Renal pelvis (tissue), 12 donors: ENCODE measurements at places on chromosomes 4 and X. TPM values are rescaled to one million over a fixed set of nuclear protein-coding genes. Genes with fewer than 3 reads are reported as not detected.

The COPS4 gene
- 80.7 TPM for polyA plus RNA-seq

The PRKG2 gene
- 1.7 TPM for polyA plus RNA-seq

The MAGEA4 gene
- polyA plus RNA-seq, result not detected

- DNase-seq, result no peak
These were observed 131.6 kb upstream of the STIM2 start for GRCh38 chr4:26729027-26729426.

The MTCP1 gene
- polyA plus RNA-seq, result 21.2 TPM

DNA sequence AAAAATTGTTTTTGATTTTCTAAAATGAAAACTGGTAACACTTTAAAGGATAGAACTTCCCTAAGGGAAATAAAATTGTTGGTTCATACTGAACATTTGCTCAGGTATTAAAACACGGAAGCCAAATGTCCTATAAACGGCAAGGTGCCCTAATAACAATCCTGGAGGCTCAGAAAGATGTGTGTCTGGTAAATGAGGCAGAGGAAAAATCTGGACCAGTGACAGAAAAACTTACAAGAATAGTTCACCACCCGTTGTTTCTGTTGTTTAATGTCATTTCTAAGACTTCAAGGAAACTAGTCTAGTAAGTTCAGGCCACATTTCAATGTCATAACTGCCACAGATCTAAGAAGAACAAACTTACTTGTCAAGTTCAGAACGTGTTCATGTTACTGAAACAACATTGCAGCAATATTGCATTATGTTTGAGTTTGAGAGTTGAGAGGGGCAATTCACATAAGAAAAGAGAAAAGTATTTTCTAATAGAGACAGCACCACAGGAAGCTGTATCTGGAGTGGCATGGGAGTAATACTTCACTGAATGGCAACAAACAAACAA, 476.6 kb downstream of the GRXCR1 start:
- DNase-seq, result no peak

- DNase-seq, result no peak
These were observed 30.8 kb downstream of the RTL5 start for GRCh38 chrX:72100824-72101351.

DNA sequence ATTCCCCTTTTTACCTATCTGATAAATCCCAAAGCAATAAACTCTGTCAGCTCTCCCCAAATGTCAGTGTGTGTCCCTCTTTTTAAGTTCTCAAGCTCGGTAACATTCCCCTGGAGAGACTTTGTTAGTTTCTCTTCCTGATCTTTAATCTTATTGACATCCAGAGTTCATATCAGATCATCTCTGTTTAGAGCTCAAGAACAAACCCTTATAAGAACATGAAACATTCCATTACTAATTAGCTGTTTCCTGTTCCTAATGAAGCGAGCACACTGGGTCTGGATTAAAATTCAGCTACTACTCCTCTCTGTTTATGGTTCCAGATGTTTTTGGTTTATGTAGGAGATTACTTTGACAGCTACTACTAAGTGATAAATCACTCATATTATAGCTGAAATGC, 681.5 kb downstream of the DACH2 start:
- DNase-seq, result no peak

GRCh38 chrX:45774961-45775360, 574.3 kb upstream of the DIPK2B start:
- DNase-seq, result no peak

The GTPBP6 gene
- 71.9 TPM for polyA plus RNA-seq

DNA sequence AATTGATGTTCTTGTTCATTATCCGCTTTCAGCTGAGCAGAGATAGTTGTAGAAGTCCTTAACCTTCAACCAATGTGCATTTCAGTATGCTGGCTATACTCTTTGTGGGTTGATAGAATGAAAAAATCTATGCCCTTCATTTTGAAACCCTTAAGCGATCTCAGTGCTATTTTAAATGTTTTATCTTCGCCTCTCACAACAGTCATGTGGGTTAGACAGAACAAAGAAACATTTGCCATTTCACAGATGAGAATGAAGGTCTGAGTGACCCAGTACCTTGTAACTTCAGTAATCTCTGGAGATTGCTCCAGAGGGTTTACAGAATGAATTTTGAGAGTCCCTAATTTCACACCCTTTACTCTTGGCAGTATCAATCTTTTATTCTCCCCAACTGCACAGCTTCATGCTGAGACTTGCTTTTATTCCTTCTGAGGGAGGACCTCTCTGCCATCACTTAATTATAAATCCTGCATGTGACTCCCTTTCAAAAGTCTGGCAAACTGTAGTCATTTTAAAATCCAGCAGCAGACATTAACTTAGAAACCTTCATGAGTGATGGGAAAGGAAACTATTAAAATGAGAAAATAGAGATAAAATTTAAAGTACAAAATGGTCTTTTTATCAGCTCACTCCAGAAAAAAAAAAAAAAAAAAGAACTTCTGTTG, 921.5 kb downstream of the RAB28 start:
- no peak for DNase-seq

DNA sequence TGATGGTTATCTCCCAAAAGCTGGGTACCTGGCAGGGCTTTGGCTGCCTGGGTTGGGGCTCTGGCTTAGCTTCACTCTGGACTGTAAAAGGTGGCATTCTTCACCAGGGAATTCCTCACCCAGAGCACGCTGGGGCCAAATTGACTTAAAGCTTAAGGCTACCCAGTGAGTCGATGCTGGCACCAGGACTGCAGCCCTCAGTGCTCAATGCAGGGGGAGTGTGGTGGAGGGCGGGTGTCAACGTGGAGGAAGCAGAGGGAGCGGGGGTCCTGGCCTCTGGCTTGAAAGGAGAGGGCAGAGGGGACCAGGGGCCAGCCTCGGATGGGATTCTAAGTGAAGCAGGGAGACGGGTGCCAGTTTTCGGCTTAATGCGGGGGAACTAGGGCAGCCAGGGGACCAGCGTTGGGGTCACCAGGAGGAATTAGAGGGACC, 446 bp upstream of the FAM50A start:
- no peak for DNase-seq

The COX18 gene
- 15.8 TPM for polyA plus RNA-seq

The DMP1 gene
- not detected for polyA plus RNA-seq

DNA sequence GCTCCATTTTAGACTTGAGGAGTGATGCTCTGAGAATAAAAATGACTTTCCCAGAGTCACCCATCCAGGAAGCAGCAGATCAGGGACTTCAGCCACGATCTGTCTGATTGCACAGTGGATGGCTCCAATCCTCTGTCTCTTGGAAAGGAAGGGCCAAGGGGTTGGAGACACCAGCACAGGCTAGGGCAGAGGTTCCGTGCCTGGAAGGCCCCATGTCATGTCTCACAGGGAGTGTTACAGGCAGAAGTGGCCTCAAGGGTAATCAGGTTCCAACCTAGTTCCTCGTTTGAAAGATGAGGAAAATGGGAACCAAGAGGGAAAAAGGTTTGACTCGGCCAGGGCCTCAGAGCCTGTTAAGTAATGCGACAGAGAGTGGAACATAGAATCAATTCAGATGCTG, 160.0 kb downstream of the EFNB1 start:
- no peak for DNase-seq
